Omental fat pad (tissue), 4 donors: ENCODE measurements at places on chromosomes 2 and 18. TPM values are rescaled to one million over a fixed set of nuclear protein-coding genes. Genes with fewer than 3 reads are reported as not detected.

The FAM110C gene
- total RNA-seq: 0.63 TPM

The PLCL1 gene
- total RNA-seq: 9.9 TPM

The ELOA2 gene
- total RNA-seq: not detected

The PCARE gene
- total RNA-seq: not detected

The CCDC141 gene
- total RNA-seq: 11.2 TPM

The DNAH6 gene
- 1.6 TPM for total RNA-seq

The ACOXL gene
- not detected for total RNA-seq

The SERPINB11 gene
- not detected for total RNA-seq

The CLIP4 gene
- 45.4 TPM for total RNA-seq

The LRRTM4 gene
- not detected for total RNA-seq

The DSC2 gene
- 12.6 TPM for total RNA-seq

The INSIG2 gene
- 10.8 TPM for total RNA-seq

The LIPG gene
- 1.3 TPM for total RNA-seq

The ANKRD30B gene
- 0.36 TPM for total RNA-seq

The IL37 gene
- total RNA-seq: not detected

The LDLRAD4 gene
- total RNA-seq: 25.9 TPM

The ALKAL2 gene
- total RNA-seq: 18.0 TPM

The NT5C1B gene
- not detected for total RNA-seq

The GCG gene
- not detected for total RNA-seq

The HOXD9 gene
- total RNA-seq: 2.6 TPM

The LYG2 gene
- total RNA-seq: not detected

The PAX8 gene
- total RNA-seq: 6.8 TPM

The SERPINB4 gene
- not detected for total RNA-seq

The RNF152 gene
- 11.7 TPM for total RNA-seq

The FBXO36 gene
- 1.6 TPM for total RNA-seq

The MC5R gene
- not detected for total RNA-seq

The REEP1 gene
- total RNA-seq: 15.4 TPM

The VAMP8 gene
- total RNA-seq: 48.6 TPM

The ACMSD gene
- total RNA-seq: not detected
